ENCODE measurements at places on chromosomes 6 and 20.
A peak's percentile ranks its signal among the peaks of the same experiment; 100 is the strongest.

GRCh38 chr6:114218437-114219340 lies 124.1 kb downstream of the HS3ST5 start:
- no peak for DNase-seq

GRCh38 chr6:165752451-165752850 lies 89.4 kb upstream of the PDE10A start:
- DNase-seq, result no peak

DNA sequence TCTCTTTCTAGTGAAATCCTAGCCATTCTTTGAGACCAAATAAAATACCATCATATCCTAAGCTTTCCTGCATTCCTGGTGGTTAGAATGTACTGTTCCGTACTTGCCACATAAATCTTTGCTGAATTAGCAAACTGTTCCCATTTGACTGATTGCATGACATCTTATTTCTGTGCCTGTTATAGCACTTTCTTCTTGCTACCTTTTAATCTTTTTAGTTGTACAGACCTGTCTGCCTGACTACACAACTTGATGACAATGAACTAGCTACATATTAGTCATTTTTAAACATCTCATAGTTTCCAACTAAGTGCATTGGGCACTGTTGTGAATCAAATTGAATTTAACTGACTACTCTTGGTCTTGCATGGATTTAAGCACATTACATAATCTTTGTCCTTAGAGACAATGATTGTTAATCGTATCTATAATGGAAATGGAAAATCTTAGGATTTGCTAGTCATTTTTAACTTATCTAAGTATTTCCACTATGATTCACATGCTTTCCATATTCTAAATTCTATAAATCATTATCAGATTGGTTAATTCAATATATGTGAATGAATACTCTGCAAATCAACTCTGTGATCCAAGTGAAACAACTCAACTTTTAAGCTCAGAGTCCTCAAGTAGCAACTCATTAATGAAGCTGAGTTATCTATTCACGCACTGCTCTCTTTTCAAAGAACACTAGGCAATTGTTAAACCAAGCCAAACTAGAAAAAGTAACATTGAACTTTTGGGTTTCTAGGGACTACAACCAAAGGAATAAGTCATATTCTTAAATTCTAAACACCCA lies 109.0 kb downstream of the TNFRSF21 start:
- no peak for DNase-seq

DNA sequence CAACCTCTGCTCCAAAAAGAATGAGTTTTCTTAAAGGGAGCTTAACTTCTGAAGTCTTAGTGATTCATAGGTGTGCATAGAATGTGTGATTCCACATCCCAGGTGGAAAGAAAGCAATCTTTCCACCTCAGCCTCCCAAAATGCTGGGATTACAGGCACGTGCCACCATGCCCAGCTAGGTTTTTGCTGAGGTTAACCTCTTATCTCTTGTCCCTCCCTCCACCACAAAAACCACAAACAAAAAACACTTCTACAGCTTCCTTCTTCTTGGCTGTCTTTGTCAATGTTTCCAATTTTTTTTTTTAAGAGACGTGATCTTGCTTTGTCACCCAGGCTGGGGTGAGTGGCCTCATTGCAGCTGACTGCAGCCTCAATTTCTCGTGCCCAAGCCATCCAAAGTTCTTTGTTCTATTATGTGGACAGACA lies 8.1 kb upstream of the CSE1L start:
- DNase-seq, result no peak

DNA sequence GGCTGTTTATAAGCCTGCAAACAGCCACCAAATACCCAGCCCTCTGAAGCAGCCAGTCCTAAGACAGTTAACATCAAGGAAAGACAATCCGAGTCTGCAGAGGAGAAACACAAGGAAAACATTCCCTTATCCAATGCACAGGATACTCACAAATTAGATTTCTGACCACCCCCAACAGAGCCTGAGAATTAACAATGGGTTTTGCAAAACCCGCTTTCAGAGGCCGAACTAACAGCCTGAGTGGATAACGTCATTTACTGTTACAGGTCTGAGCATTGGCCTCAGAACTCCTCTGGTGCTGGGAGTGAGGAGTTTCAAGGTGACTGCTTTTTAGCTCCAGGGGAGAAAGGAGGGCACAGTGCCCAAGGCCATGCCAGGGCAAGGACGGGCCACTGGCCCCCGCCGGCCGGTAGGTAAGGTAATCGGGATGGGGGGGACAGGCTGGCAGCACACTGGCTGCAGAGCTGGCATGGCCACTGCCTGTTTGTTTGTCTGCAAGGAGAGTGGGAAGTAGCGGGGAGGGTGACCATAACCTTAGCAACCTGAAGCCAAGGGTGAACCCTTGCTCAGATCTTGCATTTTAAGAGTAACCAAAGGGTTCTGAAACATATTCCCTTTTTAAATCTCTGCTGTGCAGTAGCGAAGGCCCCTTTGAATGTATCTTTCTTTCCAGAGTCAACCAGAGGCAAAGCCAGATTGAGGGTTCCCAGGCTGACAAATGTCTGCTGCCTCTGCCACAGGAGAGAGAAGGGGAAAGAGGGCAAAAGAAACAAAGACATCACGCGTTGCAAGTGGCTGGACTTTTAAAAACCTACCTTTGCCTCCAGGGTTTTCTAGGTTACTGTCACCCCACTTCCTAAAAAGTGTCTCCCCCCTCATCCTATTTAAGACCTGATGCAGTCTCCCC lies 3.9 kb downstream of the ZMYND8 start:
- DNase-seq, result peak; percentile 77

- no peak for DNase-seq
Observed at GRCh38 chr6:47377971-47378370, 68.3 kb upstream of the TNFRSF21 start.

GRCh38 chr6:73506246-73506645 lies 14.6 kb downstream of the EEF1A1 start:
- DNase-seq, result no peak

DNA sequence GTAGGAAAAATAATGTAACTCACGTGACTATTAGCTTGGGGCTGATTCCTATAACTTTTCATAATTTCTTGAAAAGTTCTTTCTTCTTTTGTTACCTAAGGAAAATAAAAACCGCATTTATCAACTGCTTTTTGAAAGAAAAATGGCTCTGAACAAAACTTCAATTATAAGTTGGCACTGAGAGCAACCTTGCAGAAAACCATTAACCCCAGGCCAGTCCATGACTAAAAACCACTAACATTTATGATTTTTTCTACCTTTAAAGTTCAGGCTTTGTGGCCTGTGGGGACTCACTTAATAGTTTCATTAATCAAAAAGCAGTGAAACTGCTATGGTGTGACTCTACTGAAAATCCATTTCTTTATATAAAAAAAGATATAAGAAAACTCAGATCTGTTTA lies 69.1 kb upstream of the SAMHD1 start:
- no peak for DNase-seq

GRCh38 chr20:48175261-48175660 lies 390.0 kb upstream of the SULF2 start:
- no peak for DNase-seq

- DNase-seq, result peak; percentile 58
Observed at GRCh38 chr6:27290065-27290849, 21.8 kb downstream of the POM121L2 start.

DNA sequence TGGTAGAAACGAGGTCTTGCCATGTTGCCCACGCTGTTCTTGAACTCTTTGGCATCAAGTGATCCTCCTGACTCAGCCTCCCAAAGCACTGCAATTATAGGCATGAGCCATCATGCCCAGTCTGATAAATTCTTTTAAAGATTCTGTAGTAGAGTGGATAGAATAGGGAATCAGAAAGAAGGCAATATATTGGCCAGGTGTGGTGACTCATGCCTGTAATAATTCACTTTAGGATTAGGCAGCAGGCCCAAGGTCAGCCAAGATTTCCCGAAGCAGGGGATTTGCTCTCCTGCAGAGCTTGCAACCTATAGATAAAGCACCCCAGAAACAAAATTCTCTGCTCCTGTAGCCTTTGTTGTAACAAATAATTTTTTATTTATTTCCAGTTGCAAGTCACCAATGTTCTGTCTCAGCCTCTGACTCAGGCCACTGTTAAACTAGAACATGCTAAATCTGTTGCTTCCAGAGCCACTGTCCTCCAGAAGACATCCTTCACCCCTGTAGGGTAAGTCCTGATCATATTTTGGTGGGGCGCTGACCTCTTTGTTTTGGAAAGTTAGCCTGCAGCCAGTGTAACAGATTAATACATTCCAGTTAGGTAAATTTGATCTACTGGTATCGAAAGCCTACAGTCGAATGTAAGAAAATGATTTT lies 30.4 kb upstream of the MROH8 start:
- no peak for DNase-seq

- DNase-seq, result peak; percentile 53
Observed at GRCh38 chr20:50286174-50286511, 95.5 kb downstream of the CEBPB start.

DNA sequence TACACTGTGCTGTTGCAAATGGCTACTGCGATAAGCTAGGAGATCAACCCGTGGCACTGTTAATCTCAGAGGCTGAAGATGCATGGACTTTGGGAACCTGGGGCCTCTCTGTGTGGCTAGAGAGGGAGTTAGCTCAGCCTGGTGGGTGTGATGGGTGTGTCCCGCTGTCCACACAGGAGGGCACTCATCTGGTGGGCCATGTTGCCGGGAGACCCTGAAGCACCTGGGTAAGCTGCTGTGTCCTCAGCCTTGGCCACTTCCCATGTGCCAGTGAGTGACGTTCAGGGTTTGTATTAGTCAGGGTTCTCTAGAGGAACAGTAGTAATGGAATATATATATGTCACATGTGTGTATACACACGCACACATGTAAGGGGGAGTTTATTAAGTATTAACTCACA lies 132.7 kb downstream of the ERMARD start:
- DNase-seq, result no peak

DNA sequence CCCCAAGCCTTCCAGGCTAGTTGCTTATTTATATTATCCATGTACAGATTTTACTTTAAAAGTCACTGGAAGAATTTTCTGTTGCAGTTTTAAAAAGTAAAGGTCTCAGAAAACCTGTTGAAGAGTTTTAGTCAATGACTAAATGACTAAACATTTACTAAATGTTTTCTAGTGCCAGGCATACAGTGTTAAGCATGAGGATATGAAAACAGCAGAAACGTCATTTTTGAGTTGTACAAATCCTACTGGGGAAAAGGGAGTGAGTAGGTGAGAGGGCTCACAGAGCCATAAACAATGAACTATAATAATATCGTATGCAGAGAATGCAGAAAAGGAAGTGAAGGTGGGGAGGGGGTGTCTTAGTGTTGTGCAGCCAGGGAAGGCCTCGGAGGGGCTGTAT lies 66.3 kb downstream of the MAN1A1 start:
- DNase-seq, result no peak

DNA sequence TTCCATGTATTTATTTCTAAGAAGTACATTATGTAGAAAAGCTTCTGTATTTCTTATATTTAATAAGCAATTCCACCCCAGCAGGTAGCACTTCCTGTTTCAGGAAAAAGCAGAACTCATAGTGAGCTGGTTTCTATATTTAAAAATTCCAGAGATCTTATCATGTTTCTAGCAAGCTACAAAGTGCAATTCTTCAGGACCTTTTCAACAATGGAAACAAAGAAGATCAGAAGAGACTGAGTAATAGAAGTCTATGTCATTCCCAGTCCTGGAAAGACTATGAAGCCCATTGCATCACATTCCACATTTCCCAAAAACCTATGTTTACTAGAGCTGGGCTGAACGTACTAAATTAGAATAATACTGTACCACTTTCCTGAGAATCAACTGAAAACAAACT lies 302.6 kb upstream of the NRSN1 start:
- DNase-seq, result no peak

- DNase-seq, result no peak
Observed at GRCh38 chr6:153028286-153028685, 25.8 kb upstream of the MTRF1L start.

- no peak for DNase-seq
Observed at GRCh38 chr6:121731381-121731780, 295.9 kb downstream of the GJA1 start.

GRCh38 chr6:146871611-146872425 lies 273.0 kb downstream of the ADGB start:
- no peak for DNase-seq

Data from eye (tissue), 1 donor.